Colonic mucosa (tissue), 4 donors: ENCODE measurements at places on chromosomes 6 and 20. TPM values are rescaled to one million over a fixed set of nuclear protein-coding genes. Genes with fewer than 3 reads are reported as not detected.

Gene OOEP
- not detected for total RNA-seq

Gene ADGB
- total RNA-seq = 0.57 TPM

Gene RPRD1B
- 22.7 TPM for total RNA-seq

DNA sequence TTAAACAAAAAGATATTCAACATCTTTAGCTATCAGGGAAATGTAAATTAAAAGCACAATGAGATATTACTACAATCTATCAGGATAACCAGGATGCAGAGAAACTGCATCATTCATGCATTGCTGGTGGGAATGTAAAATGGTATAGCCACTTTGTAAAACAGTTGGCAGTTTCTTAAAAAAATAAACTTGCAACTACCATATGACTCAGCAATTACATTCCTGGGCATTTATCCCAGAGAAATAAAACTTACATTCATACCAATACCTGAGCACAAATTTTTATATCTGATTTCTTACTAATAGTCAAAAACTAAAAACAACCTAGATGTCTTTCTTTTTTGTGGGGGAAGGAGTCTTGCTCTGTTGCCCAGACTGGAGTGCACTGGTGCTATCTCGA, 190.3 kb upstream of the TAB2 start:
- no peak overlapping the region for H3K27ac ChIP-seq
- H3K4me1 ChIP-seq = no peaks in the 10 kb centered on the region
- H3K27me3 ChIP-seq = no peaks in the 10 kb centered on the region
- no peak for DNase-seq
- H3K36me3 ChIP-seq = no peaks in the 10 kb centered on the region
- H3K4me3 ChIP-seq = no peak overlapping the region

DNA sequence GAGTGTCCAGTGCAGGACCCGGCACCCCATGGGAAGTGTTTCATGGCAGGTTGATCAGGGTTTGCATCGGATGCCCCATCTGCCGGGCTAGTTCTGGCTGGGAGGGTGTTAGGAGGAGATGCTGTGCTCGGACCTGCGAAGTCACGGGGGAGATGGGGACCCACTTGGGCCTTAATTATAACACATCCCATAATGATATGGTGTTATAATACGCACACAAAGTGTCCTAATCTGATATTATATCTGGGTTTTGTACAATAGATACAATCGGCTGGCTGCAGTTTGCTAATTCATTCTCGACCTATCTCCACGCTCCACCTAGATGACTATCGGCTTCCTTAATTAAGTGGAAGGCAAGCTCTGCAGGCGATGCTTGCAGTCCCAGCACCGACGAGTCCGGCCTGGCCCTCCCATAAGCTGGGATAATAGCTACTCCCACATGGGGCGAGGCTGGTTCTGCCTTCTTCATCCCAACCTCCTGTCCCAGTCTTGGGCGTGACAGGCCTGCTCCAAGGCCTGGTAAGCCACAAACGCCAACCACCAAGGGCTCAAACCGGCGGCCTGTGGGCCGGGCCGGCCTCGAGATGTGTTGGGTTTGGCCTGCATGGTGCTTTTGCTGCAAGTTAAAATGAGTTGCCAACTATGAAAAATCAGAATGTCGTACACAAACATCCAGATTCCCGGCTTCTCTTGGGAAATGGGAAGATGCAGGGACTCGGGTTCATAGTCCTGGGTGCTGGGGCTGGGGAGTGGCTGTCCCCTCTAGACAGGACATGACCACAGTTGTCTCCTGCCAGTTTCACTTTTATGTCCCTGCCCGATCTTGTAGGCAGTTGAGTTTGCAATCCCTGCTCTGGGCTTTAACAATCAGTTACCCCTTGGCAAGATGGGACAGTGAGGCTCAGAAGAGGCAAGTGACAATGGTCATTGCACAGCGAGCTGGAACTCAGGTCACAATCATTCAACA, 32.7 kb downstream of the CEBPB start:
- DNase-seq = no peak
- H3K27ac ChIP-seq = no peak overlapping the region
- H3K4me3 ChIP-seq = no peak overlapping the region
- H3K4me1 ChIP-seq = no peaks in the 10 kb centered on the region
- H3K36me3 ChIP-seq = no peaks in the 10 kb centered on the region
- H3K27me3 ChIP-seq = no peaks in the 10 kb centered on the region

DNA sequence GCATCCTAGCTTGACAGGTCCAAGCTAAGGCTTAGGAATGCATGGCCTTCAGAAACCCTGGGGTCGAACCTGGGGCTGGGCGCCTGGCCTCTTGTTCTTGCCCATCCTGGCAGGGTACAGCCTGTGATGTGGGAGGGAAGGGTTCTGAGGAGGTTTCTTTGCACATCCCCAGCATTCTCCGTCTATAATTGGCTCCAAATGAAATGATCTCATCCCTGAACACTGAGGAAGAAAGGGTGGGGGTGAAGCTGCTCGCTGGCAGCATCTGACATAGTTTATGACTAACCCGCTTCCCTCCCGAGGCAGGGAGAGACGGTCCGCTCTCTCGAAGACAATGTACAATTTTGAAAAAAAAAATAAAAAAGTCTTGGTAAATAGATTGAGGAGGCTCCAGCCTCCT, 67.1 kb upstream of the ZNFX1 start:
- H3K4me3 ChIP-seq = no peak overlapping the region
- no peaks in the 10 kb centered on the region for H3K36me3 ChIP-seq
- H3K27me3 ChIP-seq = no peaks in the 10 kb centered on the region
- DNase-seq = peak; percentile 21
- no peak overlapping the region for H3K27ac ChIP-seq

Gene GPX5
- not detected for total RNA-seq

DNA sequence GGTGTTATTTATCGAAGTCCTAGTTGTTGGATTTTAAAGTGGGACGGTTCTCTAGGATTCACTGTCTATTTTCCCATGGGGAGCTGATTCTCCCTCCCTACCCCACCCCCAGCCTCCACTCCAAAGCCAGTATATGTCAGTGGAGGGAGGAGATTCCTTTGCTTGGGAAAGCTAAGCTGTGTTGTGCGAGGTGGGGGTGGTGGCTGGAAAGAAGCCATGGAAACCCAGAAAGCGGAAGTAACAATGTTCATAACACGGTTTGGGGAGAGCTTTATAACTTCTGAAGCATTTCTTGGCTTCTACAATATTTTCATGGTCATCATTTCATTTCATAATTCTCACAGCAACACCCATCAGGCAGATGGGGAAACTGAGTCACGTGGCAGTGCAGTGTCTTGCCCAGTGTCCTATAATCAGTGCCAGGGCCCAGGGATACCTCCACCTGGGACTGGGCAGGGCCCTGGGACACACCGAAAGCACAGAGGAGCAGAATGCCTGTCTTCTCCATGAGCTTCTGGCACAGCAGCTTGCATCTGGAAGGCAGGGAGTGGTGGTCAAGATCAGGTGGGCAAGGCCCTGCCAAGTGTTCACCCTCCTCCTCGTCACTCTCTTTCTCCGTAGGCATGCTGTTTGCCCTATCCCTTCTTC, 4.5 kb downstream of the SUN5 start:
- H3K4me3 ChIP-seq = no peak overlapping the region
- H3K27ac ChIP-seq = no peak overlapping the region
- no peaks in the 10 kb centered on the region for H3K4me1 ChIP-seq
- no peaks in the 10 kb centered on the region for H3K27me3 ChIP-seq

Gene PI16
- 1.2 TPM for total RNA-seq
